H9 (cell line): ENCODE measurements at places on chromosomes 16 and 17. TPM values are rescaled to one million over a fixed set of nuclear protein-coding genes. Genes with fewer than 3 reads are reported as not detected.

The PRAC2 gene
- total RNA-seq = not detected in 2 replicates

The CSH2 gene
- not detected in 2 replicates for total RNA-seq

The P3H4 gene
- 22.9 and 24.0 TPM in 2 replicates for total RNA-seq

The IL4R gene
- 28.3 and 28.6 TPM in 2 replicates for total RNA-seq

The MAP2K6 gene
- total RNA-seq = 17.7 and 18.9 TPM in 2 replicates

The HEATR9 gene
- total RNA-seq = not detected in 2 replicates

The SLC12A3 gene
- not detected in 2 replicates for total RNA-seq

The TPSB2 gene
- total RNA-seq = not detected in 2 replicates

The ATP6V0A1 gene
- total RNA-seq = 47.8 and 54.1 TPM in 2 replicates

The ITGB3 gene
- total RNA-seq = not detected in 2 replicates

The KCNG4 gene
- total RNA-seq = not detected in 2 replicates

The TLCD3A gene
- total RNA-seq = 27.3 and 29.6 TPM in 2 replicates

The CCDC200 gene
- total RNA-seq = not detected in 2 replicates

The ZFPM1 gene
- total RNA-seq = 3.6 and 4.7 TPM in 2 replicates

The PTX4 gene
- 0.20 TPM in 1 of 2 replicates, not detected in the other for total RNA-seq

The GCGR gene
- 0.24 and 0.26 TPM in 2 replicates for total RNA-seq

The HOXB6 gene
- not detected in 2 replicates for total RNA-seq

The KRTAP4-6 gene
- total RNA-seq = not detected in 2 replicates

The DYNC1LI2 gene
- 94.2 and 100 TPM in 2 replicates for total RNA-seq

The TMEM94 gene
- 61.4 and 67.9 TPM in 2 replicates for total RNA-seq

The ZNF768 gene
- total RNA-seq = 39.0 and 40.0 TPM in 2 replicates

The ANKFY1 gene
- total RNA-seq = 45.4 and 51.9 TPM in 2 replicates

The VAT1L gene
- total RNA-seq = 33.8 and 34.1 TPM in 2 replicates

The AMFR gene
- total RNA-seq = 25.6 and 26.3 TPM in 2 replicates

The EPX gene
- not detected in 2 replicates for total RNA-seq

The TUFM gene
- 207 and 208 TPM in 2 replicates for total RNA-seq

The CX3CL1 gene
- total RNA-seq = 1.6 and 1.7 TPM in 2 replicates

The FCSK gene
- 6.5 and 7.9 TPM in 2 replicates for total RNA-seq

The CDH3 gene
- 92.9 and 97.2 TPM in 2 replicates for total RNA-seq

The KRT39 gene
- not detected in 2 replicates for total RNA-seq

The KRT12 gene
- total RNA-seq = not detected in 2 replicates

The CDH8 gene
- total RNA-seq = 7.4 and 12.0 TPM in 2 replicates

The HBA1 gene
- 2.0 and 7.2 TPM in 2 replicates for total RNA-seq

The ASB16 gene
- 0.31 and 0.90 TPM in 2 replicates for total RNA-seq

The SLC4A1 gene
- total RNA-seq = 0.13 TPM in 1 of 2 replicates, not detected in the other

The METTL2A gene
- 37.6 and 39.3 TPM in 2 replicates for total RNA-seq

The SLC5A10 gene
- not detected in 2 replicates for total RNA-seq

The METTL22 gene
- total RNA-seq = 48.9 and 51.9 TPM in 2 replicates

The BCAR1 gene
- 97.1 and 102 TPM in 2 replicates for total RNA-seq

The LRRC75A gene
- 9.4 and 10.1 TPM in 2 replicates for total RNA-seq

The ITGB4 gene
- total RNA-seq = 3.9 and 5.3 TPM in 2 replicates
